ENCODE measurements at places on chromosomes 4 and X. TPM values are rescaled to one million over a fixed set of nuclear protein-coding genes. Genes with fewer than 3 reads are reported as not detected.

The MXRA5 gene
- total RNA-seq = 4.4 TPM

The CCDC149 gene
- total RNA-seq = 21.4 TPM

GRCh38 chr4:52824603-52825459 is 37.3 kb upstream of the RASL11B start:
- H3K4me1 ChIP-seq = peaks cover 6% of the 10 kb centered on the region
- H3K27ac ChIP-seq = no peak overlapping the region
- no peaks in the 10 kb centered on the region for H3K27me3 ChIP-seq
- H3K36me3 ChIP-seq = no peaks in the 10 kb centered on the region
- peak; percentile 97 for DNase-seq
- H3K4me3 ChIP-seq = no peak overlapping the region

GRCh38 chr4:8643441-8643840 is 50.9 kb downstream of the CPZ start:
- no peaks in the 10 kb centered on the region for H3K27me3 ChIP-seq
- DNase-seq = no peak
- H3K4me3 ChIP-seq = no peak overlapping the region
- H3K36me3 ChIP-seq = no peaks in the 10 kb centered on the region

DNA sequence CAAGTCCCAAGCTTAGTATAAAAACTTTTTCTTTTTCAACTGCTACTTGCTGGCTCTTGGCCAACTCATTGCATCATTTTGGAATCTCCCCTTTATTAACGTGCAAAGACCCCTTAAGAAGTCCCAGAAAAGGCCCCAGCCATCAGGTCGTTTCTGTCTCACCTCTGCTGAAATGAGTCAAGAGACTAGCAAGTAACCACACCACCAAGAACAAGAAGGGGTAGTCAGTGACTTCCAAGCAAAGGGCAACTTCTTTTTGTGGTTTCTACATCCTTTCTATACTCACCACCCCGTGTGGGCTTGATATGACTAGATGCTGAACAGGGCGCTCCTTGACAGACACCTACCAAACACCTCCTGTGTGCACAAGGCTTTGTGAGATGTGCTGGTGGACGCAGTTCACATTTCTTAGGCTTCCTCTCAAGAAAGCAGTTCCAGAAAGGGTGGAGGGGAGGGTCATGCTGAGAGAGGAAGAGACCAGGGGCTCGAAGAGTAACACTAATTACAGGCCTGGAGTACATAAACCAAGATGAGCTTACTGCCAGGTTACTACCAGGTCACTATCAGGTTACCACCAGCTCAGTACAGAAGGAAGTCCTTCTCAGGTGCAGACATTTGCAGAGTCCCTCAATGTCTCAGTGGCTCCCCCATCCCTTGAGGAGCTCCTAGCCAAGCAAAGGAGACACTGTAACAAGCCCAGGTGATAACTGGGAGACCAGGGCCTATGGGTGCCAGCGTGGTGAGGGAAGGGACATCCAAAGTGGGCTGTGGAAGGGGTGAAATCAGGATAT is 19.3 kb downstream of the JAKMIP1 start:
- H3K4me3 ChIP-seq = no peak overlapping the region
- no peaks in the 10 kb centered on the region for H3K4me1 ChIP-seq
- DNase-seq = no peak
- no peaks in the 10 kb centered on the region for H3K36me3 ChIP-seq
- no peaks in the 10 kb centered on the region for H3K27me3 ChIP-seq

- DNase-seq = no peak
- peaks cover 11% of the 10 kb centered on the region for H3K36me3 ChIP-seq
- H3K4me1 ChIP-seq = no peaks in the 10 kb centered on the region
Observed at GRCh38 chrX:41351923-41352322, 18.0 kb downstream of the DDX3X start.

GRCh38 chr4:93147524-93148212 is 680.9 kb upstream of the ATOH1 start:
- no peak overlapping the region for H3K27ac ChIP-seq
- H3K4me1 ChIP-seq = no peaks in the 10 kb centered on the region
- no peaks in the 10 kb centered on the region for H3K27me3 ChIP-seq
- no peak for DNase-seq

- peak; percentile 84 for DNase-seq
- H3K27ac ChIP-seq = peak overlapping the region; percentile 66
- H3K4me1 ChIP-seq = no peaks in the 10 kb centered on the region
- no peak overlapping the region for H3K4me3 ChIP-seq
Observed at GRCh38 chrX:132480581-132481203, 8.1 kb downstream of the MBNL3 start.

DNA sequence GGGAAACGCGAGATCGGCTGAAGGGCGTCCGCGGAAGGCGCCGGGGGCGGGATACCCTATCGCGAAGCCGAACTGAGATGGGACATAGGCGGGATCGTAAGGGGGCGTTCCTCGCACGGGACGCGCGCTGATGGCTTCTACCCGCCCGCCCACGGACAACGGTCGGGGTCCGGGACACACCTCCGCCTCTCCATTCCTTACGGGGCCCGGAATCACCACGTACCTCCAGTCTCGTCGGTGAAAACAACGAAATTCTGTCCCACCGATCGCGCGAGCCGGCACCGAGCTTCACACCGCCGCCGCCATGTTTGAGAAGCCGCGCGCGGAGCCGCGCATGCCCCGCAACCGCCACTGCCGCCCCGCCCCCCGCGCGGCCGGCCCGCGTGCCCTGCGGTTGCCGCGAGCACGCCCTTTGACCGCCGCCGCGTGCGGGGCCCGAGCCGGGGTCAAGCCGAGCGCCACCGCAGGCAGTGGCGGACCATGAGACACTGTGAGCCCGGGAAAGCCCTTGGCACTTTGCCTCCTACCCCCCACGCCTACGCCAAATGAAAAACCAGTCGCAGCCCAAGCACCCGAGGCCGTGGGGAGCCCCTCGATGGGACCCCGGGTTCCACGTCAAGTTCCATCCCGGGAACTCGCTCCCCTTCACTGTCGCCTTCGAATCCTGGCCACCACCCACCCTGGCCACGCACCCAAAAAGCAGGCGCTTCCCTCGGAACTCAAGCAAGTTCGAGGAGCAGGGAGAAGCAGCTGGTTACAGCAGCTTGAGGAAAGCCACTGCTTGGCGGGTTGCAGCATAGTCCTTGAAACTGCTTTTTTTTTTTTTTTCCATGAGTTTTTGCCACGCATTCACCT is at the start of gene SCML2:
Gene SCML2 (minus strand): TSS at position 320 of the 855 bp plus-strand sequence. CDS start 20,617 bp downstream, outside the sequence.
- H3K4me3 ChIP-seq = peak within 1 kb of the TSS; percentile 65
- H3K4me1 ChIP-seq = no peaks in the 10 kb centered on the region
- H3K36me3 ChIP-seq = no peaks in the 10 kb centered on the region
- DNase-seq = peak; percentile 69
- H3K27me3 ChIP-seq = peaks cover 2% of the 10 kb centered on the region

DNA sequence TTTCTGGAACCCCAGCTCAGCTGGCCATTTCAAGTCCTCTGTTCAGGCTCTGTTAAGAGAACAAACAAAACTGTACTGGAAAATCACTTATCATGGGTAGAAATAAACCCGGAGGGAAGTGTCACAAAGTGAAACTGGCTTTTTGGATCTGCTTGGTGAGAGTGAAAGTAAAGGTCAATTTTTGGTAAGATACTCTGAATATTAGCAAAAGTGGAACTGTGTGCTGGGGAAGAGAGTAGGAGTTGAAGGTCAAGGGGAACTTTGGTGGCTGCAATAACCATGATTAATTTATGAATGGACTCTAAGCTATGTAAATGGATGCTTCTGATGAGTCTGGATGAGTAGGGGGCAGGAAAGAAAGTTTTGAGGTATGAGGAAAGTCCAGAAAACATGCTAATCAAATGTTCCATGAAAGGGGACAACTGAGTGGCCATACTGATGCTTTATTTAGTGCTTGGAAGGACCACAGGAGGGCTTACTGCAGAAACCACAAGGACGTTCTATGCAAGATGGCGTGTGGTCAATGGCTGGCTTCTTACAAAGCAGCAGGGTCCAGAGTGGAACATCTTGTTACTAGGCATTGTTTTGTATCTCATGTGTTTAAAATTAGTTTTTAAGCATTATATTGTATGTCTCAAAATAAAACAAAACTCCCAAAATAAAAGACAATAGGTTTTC is 36.8 kb upstream of the TNIP3 start:
- DNase-seq = no peak
- H3K36me3 ChIP-seq = no peaks in the 10 kb centered on the region
- no peak overlapping the region for H3K27ac ChIP-seq
- no peaks in the 10 kb centered on the region for H3K4me1 ChIP-seq

Data from lung (tissue), 17 donors.